Activated T-cell treated with anti-CD3 and anti-CD28 coated beads, Interleukin-2, amount 50 U/mL, for 1 hour (primary cell): ENCODE measurements at places on chromosomes 12 and 14.

- no peak for DNase-seq
Observed at GRCh38 chr12:11959117-11959823, 111.5 kb upstream of the BCL2L14 start.

GRCh38 chr14:105978618-105979295 is 452.4 kb downstream of the TMEM121 start:
- DNase-seq: no peak

DNA sequence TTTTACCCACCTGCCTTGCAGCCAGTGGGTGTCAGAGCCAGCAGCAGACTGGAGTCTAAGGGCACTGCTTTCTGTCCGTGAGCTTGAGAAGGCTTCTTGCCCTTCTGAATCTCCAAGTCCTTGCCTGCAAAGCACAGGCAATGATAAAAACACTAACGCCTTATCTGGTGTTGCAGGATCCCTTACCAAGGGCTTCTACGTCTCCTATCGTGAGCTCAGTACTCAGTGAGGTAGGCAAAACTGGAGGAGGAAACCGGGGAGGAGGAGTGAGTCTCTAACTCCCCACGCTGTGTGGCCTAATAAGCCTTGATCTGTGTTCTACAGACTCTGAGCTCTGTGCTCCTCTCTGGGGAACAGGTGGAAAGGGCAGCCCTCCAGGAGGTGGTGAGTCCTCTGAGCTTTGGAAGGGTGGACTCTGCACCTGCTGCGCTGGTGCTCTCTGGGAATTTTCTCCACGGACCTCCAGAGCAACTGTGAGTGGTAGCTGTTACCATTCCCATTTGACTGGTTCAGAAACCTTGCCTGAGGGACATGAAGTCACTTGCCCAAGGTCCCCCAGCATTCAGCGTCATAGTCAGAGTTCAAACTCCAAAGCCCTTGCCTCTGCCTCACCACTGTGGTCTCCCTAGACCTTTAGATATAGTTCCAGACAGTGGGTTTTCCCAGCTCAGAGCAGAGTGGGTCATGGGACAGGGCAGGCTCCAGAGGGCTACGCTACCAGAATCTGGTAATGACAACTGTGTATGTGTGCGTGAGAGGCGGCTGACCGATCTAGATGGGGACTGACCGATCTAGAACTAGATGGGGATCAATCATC is 7.0 kb upstream of the MARK3 start:
- no peak for DNase-seq

- DNase-seq: no peak
Observed at GRCh38 chr12:49870501-49871262, 27.8 kb upstream of the BCDIN3D start.

GRCh38 chr14:74765721-74766120 is 2.6 kb downstream of the YLPM1 start:
- no peak for DNase-seq

DNA sequence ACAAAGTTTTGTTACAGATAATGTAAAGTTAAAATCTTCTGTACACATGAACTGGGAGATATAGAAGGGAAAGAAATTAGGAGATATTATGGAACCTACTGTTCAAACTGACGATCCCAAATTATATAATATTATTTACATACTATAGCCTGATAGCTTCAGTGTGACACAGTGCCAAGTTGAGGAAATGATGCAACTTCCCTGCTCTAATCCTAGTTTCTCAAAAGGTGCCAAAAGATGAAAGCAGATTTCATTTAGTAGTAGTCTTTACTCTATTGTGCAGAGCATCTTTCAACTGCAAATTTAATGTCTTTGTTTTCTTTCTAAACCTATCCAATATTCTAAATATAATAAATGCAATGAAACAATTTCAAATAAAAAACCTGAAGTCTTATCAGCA is 46.9 kb downstream of the COCH start:
- no peak for DNase-seq

DNA sequence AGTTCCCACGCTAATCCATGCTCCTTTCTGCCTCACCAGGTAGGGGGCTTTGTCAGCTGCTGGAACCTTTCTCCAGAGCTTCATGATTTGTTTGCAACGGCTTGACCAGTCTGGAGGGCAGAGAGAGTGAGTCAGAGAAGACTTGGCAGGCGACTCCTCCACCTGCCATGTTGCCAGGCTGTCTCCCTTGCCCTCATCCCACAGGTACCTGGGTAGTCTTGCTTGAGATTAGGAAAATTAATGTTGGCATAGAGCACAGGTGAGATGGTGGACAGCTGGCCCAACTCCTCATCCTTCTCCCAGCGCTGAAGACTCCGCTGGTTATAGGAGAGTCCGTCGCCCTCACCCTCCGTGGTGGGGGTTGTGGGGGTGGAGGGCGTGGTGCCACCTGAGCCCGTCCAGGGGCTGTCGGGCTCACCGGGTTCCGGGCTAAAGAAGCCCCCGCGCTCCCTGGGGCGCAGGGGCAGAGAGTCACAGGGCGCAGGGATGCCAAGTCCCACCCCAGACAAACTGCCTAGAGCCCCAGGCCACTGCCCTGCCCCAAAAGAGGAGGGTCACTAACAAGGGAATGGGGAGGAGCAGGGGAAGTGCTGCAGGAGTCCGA is 18.6 kb downstream of the KMT2D start:
- no peak for DNase-seq

DNA sequence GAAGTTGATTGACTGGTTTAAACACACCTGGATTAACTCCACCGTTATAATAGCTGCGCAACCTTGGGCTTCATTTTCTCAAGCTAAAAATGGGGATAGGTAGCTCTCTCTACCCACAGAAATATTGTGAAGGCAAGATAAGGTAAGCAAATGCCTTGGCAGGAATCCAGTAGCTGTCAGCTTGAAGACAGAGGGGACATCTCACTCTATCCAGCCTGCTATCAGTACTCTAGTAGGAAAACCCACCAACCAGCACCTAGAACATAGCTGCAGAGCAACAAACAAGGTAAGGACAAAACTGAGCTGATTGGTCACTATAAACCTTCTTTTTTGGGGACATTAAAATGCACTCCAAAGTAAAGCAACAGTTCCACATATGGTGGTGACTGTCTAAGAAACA is 7.7 kb downstream of the CSRP2 start:
- no peak for DNase-seq

GRCh38 chr14:75926431-75927115 is 55.2 kb downstream of the TGFB3 start:
- DNase-seq: no peak

- no peak for DNase-seq
Observed at GRCh38 chr14:99759546-99759925, 33.7 kb upstream of the EML1 start.

DNA sequence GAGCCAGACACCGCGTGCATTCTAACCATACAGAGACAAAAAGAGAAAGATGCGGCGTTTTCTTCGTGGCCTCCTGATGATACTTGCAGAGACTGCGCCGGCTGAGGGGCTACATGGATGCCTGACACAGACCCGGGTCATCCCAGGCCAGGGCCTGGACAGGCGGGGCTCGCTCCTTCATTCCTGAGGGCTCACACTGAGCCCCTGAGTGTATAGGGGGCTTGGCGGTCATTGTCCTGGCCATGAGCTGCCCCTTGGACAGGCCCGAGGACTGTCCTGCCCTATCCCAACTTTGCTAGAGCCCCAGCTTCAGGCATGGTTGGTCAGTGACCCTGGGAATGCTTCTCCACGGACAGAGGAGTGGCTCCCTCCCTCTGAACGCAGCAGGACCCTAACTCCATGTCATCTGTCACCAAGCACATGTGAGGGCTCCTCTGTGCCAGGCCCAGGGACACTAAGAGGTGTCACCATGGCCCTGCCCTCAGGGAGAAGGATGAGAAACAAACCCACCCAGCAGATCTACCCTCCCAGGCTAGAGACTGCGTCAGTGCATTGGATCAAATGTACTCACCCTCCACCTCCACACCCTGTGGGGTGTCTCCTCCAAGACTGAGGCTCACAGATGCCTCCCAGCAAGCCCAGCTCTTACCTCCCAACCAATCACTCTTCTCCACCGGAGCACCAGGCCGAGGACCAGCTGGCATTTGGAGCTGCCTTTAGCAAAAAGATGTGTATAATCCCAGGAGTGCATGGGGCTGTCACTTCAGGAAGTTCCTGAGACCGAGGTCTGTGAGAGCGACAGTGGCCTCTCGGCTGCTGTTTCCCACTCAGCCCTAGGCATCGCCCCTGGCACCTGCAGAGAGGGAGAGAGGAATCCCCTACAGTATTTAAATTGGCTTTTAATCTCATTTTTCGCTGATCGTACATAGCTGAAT is 102.7 kb downstream of the DICER1 start:
- DNase-seq: no peak

- DNase-seq: no peak
Observed at GRCh38 chr12:78568321-78569020, 296.1 kb upstream of the SYT1 start.

GRCh38 chr14:54220704-54221431 is 175.9 kb upstream of the CDKN3 start:
- no peak for DNase-seq

- no peak for DNase-seq
Observed at GRCh38 chr12:31752450-31752849, 23.6 kb upstream of the AMN1 start.

GRCh38 chr12:123621101-123621500 is 12.4 kb downstream of the EIF2B1 start:
- no peak for DNase-seq

- no peak for DNase-seq
Observed at GRCh38 chr12:120668868-120669840, 17.8 kb upstream of the MLEC start.

- DNase-seq: peak; percentile 64
Observed at GRCh38 chr12:14629832-14630710, 62.4 kb upstream of the PLBD1 start.

DNA sequence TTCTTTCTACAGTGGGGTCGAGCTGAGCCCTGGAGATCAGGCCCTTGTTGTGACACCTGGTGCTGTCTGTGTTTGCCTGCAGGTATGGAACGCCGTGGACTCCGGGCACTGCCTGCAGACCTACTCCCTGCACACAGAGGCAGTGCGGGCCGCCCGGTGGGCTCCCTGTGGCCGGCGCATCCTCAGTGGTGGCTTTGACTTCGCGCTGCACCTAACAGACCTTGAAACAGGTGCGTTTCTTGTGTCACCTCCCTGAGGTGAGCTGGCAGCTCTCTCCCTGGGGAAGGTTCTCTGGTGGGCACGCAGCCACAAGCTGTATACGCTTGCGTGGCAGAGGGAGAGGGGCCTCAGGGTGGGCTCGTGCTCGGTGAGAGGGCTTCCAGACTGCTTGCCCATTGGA is 119.3 kb downstream of the BEGAIN start:
- no peak for DNase-seq

DNA sequence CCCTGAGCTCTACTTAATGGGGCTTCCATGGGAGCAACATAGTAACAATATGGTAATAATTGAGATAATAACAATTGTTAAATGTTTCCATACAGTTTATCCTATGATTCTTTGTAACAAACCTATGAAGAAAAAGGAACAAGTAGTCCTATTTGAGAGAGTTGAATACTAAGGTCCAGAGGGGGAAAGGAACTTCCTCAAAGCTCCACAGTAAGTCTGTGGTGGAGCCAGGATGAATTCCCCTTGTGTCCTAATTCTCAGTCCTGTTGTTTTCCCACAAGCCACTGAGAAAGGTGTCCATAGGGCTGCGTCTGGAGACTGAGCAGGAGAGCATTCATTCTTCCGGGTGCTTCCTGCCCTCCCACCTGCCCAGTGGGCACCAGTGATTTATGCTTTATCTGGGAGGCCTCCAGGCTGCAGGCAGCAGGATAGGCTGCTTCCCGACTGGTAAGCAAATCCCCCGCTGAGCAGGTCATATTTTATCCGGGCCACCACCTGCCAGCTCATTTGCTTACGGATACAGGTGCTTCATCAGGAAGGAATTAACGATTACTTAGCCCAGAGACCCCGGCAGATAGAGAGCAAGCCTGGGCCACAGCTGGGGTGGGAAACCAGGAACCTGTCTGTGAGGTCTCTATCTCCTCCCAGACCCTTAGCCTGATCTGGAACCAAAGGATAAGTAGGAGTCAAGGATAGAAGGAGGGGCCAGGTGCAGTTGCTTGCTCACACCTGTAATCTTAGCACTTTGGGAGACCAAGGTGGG is 33.9 kb upstream of the FAM222A start:
- no peak for DNase-seq

DNA sequence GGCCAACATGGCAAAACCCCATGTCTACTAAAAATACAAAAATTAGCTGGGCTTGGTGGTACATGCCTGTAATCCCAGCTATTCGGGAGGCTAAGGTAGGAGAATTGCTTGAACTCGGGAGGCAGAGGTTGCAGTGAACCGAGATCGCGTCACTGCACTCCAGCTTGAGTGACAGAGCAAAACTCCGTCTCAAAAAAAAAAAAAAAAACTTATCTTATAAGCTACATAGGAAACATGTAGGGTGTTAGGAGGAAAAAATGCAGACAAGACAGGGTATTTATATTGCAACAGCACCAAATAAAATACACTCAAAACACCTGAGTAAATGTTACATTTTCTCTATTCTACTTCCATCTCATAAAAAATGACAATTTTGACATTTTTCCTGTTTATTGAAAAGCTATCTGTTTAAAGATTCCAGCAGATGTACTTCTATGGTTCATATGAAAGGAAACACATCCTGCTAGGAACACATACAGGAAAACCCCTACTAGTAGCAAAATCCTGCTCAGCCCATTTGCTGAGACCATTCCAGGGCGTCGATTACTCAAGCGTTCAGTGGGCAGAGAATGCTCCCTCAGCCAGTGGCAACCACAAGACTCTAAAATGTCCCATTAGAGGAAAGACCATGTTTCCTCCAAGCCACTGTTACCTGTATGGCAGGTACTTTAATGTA is 19.7 kb downstream of the CORO1C start:
- DNase-seq: no peak

- no peak for DNase-seq
Observed at GRCh38 chr14:60848066-60848465, 113.5 kb downstream of the MNAT1 start.

DNA sequence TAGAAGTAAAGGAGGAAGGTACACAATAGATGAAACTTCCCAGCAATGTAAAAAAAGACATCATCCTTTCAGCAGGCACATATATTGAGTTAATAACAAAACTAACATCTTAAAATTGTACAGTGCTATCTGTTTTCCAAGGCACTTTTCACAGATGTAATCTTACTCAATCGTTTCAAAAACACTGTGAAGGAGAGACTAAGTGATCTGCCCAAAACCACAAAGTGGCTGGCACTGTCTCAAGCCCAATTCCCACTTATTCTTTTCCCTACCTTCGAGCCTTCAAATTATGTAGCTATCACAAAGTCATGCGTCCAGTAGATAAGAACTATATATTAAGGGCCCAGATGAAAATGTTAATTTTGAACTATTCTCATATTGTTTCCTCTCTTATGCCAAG is 193.6 kb upstream of the RASSF8 start:
- no peak for DNase-seq

- DNase-seq: no peak
Observed at GRCh38 chr14:76713121-76713520, 48.1 kb upstream of the VASH1 start.

GRCh38 chr12:56678852-56679251 is 9.2 kb downstream of the PTGES3 start:
- no peak for DNase-seq

GRCh38 chr12:105850103-105850968 is 288.4 kb downstream of the NUAK1 start:
- no peak for DNase-seq

DNA sequence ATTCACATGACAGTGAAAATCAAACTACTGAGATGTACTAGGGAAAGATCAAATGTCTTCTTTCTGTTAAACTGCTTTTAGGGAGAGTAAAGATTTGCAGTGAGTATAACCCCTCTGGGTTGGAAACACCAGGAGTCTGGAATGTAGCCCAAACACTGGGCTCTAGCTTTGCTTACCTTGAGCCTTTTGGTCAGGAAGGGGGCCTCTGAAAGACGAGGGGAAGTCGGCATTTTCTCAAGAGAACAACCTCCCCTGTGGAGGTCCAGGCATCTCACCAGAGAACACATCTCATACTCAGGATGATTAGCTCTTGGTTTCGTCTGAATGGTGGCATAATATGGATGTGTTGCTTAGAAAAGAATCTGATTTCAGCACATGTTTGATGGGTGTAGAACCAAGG is 169.0 kb downstream of the ZFP36L1 start:
- no peak for DNase-seq
